Activated CD8-positive, alpha-beta memory T cell treated with anti-CD3 and anti-CD28 coated beads, Interleukin-2, amount 10 ng/mL, durations not matched to agents 7 days and 5 days (primary cell): ENCODE measurements at places on chromosomes 4 and X.
A peak's percentile ranks its signal among the peaks of the same experiment; 100 is the strongest.

DNA sequence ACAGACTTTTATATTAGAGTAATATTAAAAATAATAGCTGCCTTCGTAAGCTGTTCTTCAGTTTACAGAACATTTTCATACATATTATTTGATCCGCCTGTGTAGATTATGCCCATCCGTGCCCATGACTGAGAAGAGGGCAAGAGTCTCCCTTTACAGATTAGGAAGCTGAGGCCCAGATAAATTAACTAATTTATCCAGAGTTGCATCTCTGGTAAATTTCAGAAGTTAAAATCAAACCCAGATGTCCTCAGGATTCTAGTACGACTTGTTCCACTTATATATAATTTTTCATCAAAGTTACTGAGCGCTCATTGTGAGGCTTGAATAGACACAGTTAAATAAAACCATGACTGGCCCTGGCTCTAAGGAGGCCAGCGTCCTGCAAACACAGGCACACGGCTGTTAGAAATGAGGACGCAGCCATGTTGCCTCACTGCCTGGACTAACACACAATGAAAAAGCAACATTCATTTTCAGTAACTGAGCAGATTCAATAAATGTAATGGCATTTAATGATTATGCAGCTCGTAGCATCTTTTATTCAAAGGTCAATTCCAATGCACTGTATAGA, 148.0 kb downstream of the TENM3 start:
- no peak for DNase-seq

GRCh38 chr4:154332681-154333421, 158.7 kb downstream of the DCHS2 start:
- peak; percentile 53 for DNase-seq

- no peak for DNase-seq
These were observed 50.0 kb upstream of the NDST3 start for GRCh38 chr4:117984366-117984680.

DNA sequence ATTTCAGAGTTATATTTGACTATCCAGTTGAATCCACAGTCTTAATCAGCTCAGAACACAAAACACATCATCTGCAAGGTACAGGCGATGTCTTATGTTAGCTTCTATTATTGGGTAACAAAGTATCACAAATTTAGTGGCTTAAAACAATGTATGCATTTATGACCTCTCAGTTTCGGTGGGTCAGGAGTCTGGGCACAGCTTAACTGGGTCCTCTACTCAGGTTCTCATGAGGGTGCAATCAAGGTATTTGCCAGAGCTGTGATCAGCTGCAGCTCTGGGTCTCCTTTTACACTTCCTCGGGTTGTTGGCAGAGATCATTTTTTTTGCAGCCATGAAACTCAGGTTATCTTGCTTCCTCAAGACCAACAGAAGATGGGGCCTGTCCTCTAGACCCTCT, 498.9 kb downstream of the IDS start:
- no peak for DNase-seq
